ENCODE measurements at places on chromosomes 2 and 18.

- no peak for DNase-seq
Measured at GRCh38 chr18:26624443-26624842, 76.1 kb upstream of the KCTD1 start.

DNA sequence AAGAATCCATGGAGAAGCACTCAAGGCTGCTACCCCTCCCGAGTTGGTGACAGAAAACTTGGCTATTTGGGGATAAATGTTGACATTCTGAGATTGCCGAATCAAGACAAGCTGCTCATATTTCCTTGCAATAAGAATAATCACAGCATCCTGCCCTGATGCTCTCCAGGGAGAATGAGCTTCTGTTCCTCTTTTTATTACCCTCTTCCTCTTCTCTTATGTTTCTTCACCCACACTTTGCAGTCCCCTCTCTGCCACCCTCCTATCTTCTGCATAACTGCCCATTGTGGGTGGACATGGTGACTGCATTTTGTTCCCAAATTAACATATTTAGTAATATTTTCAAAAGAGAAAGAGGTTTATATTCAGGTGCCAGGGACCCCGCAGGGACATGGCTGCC lies 11.9 kb upstream of the MSGN1 start:
- no peak for DNase-seq

DNA sequence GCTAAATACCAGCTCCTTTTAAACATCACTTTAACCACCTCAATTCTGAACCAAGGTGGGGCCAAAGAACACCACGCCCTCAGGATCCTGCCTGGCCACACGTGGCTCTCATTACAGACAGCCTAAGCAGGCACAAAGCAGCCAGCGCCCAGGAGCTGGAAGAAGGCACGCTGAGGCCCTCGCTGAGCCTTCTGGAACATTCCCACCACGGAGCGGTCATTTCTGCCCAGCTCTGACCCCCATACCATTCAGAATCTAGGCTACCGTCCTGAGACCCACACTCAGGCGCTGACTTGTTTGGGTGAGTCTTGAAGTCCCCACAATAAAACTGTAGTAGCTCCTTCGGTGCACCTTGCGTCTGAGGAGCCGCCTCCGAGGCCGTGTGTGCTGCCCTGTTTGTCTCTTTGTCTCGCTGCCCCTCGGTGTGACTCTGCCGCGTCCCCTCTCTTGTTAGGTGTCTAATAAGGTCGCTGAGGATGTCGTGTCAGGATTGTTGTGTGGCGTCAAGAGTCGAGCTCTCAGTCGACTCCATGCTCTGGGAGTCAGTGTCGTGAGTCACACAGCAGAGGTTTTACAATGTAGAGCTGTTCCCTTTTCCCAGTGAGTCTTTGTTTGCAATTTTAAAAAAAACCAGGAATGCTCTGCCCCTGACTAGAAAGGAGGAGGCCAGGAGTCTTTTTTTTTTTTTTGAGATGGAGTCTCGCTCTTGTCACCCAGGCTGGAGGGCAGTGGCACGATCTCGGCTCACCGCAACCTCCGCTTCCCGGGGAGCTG lies 242.4 kb downstream of the KLHL29 start:
- DNase-seq = no peak

DNA sequence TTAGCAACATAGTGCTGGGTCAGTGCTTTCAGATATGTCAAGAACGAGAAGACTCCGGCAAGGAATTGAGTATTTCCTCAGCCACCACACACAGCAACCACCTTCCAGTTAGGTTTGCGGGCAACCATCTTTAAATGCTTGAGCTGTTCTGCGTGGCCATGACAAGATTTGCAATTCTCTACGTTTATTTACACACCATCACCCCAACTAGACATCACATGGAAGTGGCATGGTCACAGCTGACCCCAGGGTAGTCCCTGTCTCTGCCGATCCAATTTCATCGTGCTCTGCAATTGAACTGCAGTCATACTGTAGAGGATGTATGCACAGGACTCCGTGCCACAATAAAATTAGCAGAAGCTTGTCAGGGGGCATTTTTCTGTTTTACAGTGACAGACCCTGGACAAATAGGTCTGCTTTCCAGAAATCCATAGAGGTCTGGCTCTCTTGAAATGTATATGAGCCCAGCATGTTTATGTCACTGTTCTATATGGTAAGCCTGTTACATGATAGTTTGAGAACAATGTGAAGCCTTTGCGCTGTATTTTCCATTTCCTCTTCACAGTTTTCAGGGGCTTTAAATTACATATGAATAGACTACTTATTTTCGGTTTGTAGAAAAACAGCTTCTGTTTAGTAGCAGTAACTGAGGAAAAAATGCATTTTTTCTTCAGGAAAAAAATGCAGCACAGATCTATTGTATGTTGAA lies 605.2 kb downstream of the NR4A2 start:
- no peak for DNase-seq

GRCh38 chr2:134943540-134943939 lies 24.9 kb downstream of the CCNT2 start:
- no peak for DNase-seq

- DNase-seq = no peak
Measured at GRCh38 chr18:28040716-28041115, 136.2 kb downstream of the CDH2 start.

DNA sequence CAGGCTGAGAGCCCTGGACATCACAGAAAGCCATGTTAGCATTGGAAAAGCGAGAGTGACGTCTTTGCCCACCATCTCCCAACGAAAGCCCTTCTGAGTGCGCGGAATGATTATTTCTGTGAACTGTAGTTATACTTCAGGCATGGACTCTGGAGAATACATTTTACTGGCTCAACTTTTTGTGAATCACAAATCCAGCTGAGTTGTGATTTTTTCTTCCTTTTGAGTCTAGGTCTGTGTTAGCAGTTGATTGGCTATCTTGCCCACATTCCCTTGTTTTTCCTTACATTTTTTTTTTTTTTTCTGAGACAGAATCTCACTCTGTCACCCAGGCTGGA lies 183.1 kb downstream of the INO80D start:
- no peak for DNase-seq
